ENCODE measurements at places on chromosomes 2 and 18.

GRCh38 chr2:86617738-86618137 is 5.9 kb downstream of the RNF103 start:
- no peak for DNase-seq

DNA sequence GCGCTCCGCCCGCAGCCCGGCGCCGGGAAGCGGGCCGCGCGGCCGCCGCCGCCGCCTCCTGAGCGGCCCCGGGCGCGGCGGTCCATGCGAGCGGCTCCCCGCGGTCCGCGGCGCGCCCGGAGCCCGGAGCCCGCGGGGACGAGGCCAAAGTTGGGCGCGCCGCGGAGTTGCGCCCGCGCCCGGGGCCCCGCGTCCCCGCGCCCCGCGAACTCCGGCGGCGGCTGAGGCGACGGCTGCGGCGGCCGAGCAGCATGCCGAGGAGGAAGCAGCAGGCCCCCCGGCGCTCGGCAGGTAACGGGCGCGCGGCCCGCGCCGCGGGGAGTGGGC is 992 bp downstream of the TSHZ1 start:
- DNase-seq, result no peak

DNA sequence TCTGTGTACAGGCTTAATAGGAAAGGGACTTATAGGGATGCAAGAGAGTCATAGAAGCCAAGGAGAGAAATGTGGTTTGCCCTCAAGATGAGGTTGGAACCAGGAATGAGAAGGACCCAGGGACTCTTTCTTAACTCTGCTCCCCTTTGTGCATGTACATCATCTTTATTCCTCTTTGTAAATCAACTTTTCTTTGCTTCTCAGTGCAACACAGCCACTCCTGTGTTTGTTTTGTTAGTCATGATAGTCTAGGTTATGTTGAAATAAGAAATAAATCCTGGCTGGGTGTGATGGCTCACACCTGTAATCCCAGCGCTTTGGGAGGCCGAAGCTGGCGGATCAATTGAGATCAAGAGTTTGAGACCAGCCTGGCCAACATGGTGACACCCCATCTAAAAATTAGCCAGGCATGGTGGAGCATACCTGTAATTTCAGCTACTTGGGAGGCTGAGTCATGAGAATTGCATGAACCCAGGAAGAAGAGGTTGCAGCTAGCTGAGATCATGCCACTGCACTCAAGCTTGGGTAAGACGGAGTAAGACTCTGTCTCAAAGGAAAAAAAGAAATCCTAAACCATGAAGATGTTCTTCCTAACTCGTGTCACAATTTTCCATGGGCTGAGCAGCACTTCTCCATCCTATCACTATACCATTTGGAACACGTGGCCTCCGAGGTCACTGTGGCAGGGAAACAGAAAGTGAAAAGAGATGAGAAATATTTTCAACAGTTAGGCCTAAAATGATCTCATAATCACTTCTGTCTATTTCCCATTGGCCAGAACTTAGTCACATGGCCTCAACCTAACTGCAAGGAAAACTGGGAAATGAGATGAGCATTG is 73.0 kb upstream of the TMEM17 start:
- DNase-seq, result no peak

- no peak for DNase-seq
Measured at GRCh38 chr2:59066787-59067399, 825.8 kb upstream of the FANCL start.

GRCh38 chr2:27023740-27024139 is 9.0 kb upstream of the TMEM214 start:
- no peak for DNase-seq

DNA sequence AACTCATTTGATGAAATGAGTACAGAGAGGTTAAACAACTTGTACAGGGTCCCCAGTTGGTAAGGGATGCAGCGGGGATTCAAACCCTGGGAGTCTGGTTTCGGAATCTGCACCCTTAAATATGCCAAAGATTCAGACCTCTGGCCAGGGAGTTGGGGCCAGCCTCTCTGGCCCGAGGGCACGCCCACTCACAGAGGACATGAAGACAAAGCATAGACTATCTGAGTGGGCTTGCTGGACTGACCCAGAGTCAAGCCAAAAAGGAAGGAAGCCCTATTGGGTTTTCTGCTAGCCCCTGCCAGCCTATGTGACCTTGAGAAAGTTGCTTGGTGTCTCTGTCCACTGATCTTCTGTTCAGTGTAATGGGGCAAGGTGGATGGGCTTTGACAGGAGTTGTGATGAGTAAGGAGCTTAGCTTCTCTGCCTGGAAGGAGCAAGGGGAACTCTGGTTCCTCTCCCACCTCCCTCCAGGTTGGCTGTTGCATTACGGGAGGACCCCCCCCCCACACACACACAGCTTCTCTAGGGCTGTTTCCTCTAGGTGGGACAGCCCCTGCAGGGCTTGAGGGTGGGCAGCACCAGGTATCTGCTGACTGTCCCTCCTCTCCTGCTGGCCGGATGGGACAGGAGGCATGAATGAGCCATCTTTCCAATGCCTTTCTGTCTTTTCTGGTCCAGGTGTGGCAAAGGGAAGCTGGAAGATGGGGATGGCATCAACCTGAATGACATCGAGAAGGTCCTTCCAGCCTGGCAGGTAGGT is 131.3 kb downstream of the CTIF start:
- DNase-seq, result no peak

DNA sequence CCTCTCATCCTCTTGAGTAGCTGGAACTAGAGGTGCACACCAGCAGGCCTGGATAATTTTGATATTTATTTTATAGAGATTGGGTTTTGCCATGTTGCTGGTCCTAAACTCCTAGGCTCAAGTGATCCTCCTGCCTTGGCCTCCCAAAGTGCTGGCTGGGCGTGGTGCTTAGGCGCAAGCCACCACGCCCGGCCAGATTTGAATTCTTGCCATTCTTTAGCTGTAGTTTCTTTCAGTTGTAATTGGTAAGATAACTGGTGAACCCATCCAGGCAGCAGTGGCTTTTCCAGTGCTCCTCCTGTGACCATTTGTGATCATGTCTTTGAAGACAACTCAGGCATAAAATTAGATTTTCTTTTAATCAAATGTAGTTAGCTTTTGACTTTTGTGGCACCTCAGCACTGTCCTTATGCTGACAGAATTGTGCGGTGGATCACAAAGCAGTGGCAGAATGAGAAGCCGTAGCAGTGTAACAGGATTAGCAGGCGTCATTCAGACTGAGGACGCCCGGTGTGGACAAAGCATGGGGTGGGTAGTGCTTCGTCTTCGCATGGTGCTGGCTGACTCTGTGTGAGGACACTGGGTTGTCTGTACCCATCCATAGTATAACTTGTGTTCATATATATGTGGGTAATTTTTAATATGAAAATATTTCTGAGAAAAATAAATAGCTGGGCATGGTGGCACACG is 30.0 kb upstream of the TOGARAM2 start:
- no peak for DNase-seq

DNA sequence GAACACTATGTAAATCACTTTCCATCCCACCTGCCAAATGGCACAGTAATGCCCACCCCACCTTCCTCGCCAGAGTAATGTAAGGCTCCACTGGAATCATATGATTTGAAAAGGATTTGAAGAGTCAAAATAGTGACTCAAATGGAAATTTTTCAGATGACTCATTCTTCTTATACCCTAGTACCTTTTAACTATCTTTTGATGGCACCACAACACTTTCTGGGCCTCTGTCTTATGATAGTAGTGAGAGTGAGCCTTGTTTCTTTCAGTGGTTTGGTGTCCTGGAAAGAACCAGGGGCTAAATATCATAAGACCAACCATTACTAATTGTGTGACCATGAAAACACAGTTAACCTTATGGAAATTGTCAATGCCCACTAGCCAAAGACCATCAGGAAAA is 235.4 kb upstream of the SLC14A2 start:
- no peak for DNase-seq

- no peak for DNase-seq
Measured at GRCh38 chr2:58313926-58314325, 72.8 kb upstream of the FANCL start.

DNA sequence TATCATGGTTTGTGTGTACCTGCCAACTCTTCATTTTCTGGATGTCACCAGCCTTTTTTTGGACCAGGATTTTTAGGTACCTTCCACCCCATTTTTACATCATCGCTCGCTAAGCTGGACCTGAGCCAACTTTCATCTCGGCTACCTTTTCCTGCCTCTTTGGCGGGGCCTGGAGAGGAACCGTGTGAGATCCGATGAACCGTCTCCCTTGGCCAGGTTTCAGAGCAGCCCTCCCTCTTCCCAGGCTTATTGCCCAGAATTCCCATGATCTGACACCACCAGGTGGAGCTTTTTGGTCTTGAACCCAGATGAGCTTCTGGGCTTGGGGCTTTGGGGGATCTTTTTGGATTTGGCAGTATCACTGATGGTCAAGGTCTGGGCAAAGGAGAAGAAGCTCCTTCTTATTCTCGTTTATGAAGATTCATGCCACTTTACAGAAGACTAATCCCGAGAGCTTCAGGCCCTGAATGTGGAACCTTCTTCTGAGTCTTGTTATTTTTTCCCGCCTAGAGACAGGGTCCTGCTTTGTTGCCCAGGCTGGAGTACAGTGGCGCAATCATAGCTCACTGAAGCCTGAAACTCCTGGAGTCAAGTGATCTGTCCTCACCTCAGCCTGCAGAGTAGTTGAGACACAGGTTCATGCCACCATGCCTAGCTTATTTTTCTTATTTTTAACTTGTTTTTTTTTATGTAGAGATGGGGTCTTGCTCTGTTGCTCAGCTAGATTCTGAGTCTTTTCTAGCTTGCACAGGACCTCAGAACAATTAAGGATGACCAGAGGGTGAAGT is 50.4 kb downstream of the GATA6 start:
- DNase-seq, result no peak

DNA sequence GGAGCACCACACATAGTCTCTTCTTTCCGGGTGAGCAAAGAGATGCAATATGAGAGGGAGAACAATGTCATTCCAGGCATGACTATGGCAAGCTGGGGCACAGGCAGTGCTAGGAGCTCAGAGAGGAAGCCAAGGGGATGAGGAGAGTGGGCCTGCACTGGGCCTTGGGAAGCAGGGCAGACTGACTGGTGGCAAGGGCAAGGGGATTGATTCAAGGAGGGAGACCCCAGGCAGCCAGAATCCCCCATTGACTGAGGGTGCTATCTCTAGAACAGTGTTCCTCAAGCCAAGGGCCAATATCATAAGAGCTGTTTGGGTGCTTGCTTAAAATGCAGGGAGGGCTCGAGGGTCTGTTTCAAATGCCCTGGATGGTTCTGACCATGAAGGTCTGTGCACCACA is 36.1 kb downstream of the MARCO start:
- no peak for DNase-seq

DNA sequence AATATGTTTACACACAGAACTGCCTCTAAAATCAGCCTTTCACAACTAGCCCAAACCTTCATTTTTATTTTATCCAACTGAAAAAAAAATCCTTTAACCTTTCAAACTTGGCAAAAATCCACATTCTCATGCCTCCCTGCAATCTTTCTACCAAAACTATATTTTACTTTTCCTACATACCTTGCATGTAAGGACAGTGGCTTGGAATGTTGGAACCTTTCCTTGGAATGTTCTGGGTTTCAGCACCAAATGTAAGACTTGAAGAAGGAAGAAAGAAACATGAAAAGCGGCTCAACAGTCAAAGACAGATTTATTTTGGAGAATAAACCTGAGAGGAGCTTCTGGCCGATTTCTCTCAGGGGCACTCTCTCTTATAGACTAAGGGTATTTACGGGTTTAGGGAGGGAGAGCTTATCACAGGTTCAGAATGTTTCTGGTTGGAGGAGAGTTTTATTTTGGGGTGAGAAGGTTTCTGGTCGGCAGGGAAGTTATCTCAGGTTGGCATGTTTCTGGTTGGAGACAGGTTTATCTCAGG is 79.7 kb downstream of the RRM2 start:
- DNase-seq, result no peak

GRCh38 chr2:211798868-211799267 is 739.7 kb downstream of the ERBB4 start:
- DNase-seq, result no peak

GRCh38 chr18:41790687-41791086 is 164.3 kb upstream of the PIK3C3 start:
- DNase-seq, result no peak

GRCh38 chr2:184114439-184114838 is 483.9 kb upstream of the ZNF804A start:
- DNase-seq, result no peak

DNA sequence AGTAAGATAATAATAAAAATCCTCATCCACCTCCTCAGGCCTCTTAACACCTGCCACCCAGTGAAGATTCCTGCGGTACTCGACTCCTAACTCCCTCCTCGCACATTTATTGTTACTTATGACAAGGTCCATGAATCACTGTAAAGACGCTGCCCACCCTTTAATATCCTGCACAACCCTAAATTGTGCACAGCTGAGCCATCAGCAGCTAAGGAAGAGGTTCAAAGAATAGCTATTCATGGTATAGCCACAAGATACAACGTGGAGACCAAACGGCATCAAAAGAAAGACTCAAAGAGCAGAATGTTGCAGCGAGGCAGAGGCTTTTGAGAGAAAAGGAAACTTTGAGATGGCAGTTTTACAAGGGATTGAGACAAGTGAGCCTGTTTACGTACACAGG is 266.3 kb downstream of the SATB2 start:
- DNase-seq, result no peak

GRCh38 chr2:43169099-43169945 is 57.1 kb downstream of the ZFP36L2 start:
- DNase-seq, result no peak

- peak; percentile 88 for DNase-seq
Measured at GRCh38 chr2:216292886-216293301, 79.4 kb downstream of the MARCHF4 start.

DNA sequence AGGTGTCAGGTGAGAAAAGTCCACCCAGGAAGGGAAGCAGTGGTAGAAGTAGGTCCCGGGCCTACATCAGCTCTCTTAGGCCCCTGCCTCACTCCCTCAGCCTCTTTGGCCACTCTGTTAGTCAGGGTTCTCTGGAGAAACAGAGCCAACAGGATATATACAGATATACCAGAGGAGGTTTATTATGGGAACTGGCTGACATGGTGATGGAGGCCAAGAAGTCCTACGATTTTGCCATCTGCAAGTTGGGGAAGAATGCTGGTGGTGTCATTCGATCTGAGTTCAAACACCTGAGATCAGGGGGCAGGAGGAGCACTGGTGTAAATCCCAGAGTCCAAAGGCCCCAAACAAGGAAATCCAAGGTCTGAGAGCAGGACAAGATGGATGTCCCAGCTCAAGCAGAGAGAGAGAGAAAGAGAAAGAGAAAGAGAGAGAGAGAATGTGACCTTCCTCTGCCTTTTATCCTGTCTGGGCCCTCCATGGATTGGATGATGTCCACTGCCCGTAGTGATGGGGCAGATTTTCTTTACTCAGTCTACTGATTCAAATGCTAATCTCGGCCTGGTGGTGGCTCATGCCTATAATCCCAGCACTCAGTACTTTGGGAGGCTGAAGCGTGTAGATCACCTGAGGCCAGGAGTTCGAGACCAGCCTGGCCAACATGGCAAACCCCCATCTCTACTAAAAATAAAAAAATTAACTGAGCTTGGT is 111.1 kb upstream of the MYCN start:
- no peak for DNase-seq

GRCh38 chr2:202577250-202578183 is 57.3 kb upstream of the FAM117B start:
- no peak for DNase-seq

GRCh38 chr2:37855283-37856041 is 69.6 kb upstream of the RMDN2 start:
- DNase-seq, result peak; percentile 56

- DNase-seq, result no peak
Measured at GRCh38 chr2:219404291-219404910, 13.8 kb upstream of the DES start.
